Stimulated activated CD4-positive, alpha-beta T cell treated with anti-CD3 and anti-CD28 coated beads, Interleukin-15, amount 100 ng/mL, for 48 hours (primary cell): ENCODE measurements at places on chromosomes 2 and 18.

GRCh38 chr2:23135481-23136100 lies 249.4 kb upstream of the KLHL29 start:
- no peak for DNase-seq

DNA sequence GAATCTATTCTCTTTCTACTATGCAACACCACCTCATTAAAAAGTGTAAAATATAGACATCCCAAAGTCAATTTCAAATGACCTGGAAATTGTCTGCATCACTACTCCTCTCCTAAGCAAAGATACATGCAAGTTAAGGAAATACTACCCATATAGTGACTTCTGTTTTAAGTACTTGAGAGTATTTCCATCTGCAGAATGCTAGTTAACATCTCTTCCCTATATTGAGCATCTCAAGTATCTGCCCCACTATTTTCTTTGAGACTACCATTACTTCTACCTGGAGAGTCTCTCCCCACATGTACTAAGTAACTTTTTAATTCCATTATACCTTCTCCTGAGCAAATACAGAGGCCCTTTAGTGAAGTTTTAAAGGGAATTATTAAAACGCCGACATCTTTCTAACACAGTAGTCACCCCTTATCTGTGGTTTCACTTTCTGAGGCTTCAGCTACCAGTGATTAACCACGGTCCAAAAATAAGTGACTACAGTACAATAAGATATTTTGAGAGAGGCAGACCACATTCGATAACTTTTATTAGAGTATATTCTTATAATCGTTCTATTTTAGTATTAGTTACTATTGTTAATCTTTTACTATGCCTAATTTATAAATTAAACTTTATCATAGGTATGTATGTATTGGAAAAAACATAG lies 21.8 kb downstream of the CWC22 start:
- no peak for DNase-seq

DNA sequence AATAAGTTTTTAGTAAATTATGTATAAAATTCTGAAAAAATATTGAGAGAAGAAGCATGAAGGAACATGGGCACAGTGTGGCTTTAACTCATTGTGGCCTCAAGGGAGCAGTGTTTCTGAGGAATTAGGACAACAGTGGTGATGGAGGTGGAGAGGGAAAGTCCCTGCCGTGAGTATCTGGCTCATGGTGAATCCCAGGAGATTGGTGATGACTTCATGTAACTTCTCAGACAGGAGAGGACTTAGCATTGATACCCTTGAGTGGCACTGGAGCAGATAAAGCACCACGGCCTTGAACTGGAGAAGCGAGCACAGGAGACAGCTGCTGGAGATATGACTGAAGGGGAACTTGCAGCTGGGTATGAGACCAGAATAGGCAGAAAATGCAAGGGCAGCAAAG lies 35.0 kb upstream of the LRP1B start:
- no peak for DNase-seq

DNA sequence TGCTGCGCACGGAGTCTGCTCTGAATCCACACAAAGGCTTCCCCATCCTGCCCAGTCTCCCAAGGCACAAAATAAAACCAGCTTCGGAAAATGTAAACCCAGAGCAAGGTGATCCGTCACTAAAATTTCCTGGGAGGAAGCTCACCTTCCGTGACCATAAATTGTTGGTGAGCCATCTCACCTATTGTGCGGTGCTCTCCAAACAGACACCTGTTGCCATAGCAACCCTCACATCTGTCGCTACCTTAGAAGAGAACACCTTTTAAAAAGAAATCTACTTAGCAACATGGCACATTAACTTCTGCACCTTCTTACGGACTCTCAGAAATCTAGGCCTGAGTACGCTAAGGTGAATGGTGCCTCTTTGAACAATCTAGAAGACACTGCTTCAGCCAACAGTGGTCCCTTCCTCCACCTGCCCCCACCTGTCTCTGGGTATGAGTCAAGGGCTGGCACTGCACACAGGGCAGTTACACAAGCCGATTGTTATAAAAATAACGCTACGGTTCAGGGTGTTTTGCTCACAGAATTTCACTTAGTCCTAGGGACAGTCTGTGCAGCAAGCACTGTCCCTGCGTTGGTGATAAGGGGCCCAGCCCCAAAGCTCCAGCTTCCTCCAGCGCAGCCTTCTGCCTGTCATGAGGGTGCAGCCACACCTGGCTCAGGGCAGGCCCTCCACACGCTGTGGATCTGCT lies 114.9 kb upstream of the ID2 start:
- DNase-seq: no peak

DNA sequence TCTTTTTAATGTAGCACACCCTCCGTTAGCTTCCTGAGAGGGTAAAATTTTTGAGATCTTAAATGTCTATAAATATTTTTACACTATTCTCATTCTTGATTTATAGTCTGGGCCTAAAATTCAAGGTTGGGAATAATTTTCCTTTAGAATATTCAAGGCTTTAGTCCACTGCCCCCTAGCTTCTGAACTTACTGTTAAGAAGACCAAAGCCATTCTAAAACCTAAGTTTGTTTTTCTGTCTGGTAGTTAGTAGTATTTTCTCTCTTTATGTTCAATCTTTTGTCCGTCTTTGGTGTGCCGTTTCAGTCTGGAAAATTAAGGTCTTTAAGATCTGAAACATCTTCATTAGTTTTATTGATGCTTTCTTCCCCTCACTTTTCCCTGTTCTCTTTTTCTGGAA lies 14.5 kb downstream of the OSBPL6 start:
- DNase-seq: no peak

- no peak for DNase-seq
These were observed 13.1 kb downstream of the PID1 start for GRCh38 chr2:229257985-229258384.
